ENCODE measurements at places on chromosomes 3 and 15. TPM values are rescaled to one million over a fixed set of nuclear protein-coding genes. Genes with fewer than 3 reads are reported as not detected.

DNA sequence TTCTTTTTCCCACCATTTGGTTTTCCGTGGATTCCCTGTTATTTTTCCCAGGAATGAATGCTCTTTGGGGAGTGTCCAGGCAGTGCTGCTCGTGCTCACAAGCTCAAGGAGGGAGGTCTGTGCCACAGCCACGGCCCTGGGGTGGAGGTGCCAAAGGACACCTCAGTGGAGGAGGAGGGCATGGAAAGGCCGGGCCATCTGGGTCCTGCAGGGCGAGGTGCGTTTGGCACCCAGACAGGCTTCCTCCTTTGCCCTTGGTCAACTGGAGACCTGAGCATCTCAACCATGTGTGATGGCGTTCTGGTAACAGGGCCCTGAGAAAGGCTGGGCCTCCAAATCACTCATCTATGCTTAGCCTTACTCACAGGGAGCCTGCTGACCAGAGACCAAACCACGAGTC, 25.4 kb downstream of the KY start:
- H3K4me1 ChIP-seq: no peaks in the 10 kb centered on the region
- no peak overlapping the region for H3K27ac ChIP-seq
- no peak overlapping the region for H3K4me3 ChIP-seq
- no peaks in the 10 kb centered on the region for H3K36me3 ChIP-seq
- H3K27me3 ChIP-seq: no peaks in the 10 kb centered on the region
- DNase-seq: no peak

- DNase-seq: peak; percentile 37
- no peaks in the 10 kb centered on the region for H3K27me3 ChIP-seq
- H3K4me1 ChIP-seq: peaks cover 53% of the 10 kb centered on the region
- H3K27ac ChIP-seq: peak overlapping the region; percentile 78
- H3K4me3 ChIP-seq: peak overlapping the region; percentile 94
Observed at GRCh38 chr3:160564258-160564911, 986 bp downstream of the KPNA4 start.

GRCh38 chr3:185081521-185081920, 71.3 kb downstream of the C3orf70 start:
- no peak overlapping the region for H3K4me3 ChIP-seq
- DNase-seq: no peak
- no peaks in the 10 kb centered on the region for H3K4me1 ChIP-seq
- H3K27me3 ChIP-seq: peaks cover 3% of the 10 kb centered on the region
- no peaks in the 10 kb centered on the region for H3K36me3 ChIP-seq

GRCh38 chr15:37134699-37135131, 34.4 kb upstream of the MEIS2 start:
- H3K27ac ChIP-seq: no peak overlapping the region
- H3K36me3 ChIP-seq: no peaks in the 10 kb centered on the region
- DNase-seq: peak; percentile 53
- peaks cover 33% of the 10 kb centered on the region for H3K27me3 ChIP-seq
- H3K4me1 ChIP-seq: no peaks in the 10 kb centered on the region

GRCh38 chr15:90351479-90352106, 491 bp upstream of the ZNF774 start:
- peak; percentile 12 for DNase-seq
- H3K36me3 ChIP-seq: no peaks in the 10 kb centered on the region
- peak overlapping the region; percentile 55 for H3K4me3 ChIP-seq
- no peak overlapping the region for H3K27ac ChIP-seq
- peaks cover 5% of the 10 kb centered on the region for H3K4me1 ChIP-seq

- no peaks in the 10 kb centered on the region for H3K27me3 ChIP-seq
- no peaks in the 10 kb centered on the region for H3K36me3 ChIP-seq
- DNase-seq: no peak
- no peak overlapping the region for H3K27ac ChIP-seq
Observed at GRCh38 chr15:43541785-43542184, 24.4 kb downstream of the MAP1A start.

DNA sequence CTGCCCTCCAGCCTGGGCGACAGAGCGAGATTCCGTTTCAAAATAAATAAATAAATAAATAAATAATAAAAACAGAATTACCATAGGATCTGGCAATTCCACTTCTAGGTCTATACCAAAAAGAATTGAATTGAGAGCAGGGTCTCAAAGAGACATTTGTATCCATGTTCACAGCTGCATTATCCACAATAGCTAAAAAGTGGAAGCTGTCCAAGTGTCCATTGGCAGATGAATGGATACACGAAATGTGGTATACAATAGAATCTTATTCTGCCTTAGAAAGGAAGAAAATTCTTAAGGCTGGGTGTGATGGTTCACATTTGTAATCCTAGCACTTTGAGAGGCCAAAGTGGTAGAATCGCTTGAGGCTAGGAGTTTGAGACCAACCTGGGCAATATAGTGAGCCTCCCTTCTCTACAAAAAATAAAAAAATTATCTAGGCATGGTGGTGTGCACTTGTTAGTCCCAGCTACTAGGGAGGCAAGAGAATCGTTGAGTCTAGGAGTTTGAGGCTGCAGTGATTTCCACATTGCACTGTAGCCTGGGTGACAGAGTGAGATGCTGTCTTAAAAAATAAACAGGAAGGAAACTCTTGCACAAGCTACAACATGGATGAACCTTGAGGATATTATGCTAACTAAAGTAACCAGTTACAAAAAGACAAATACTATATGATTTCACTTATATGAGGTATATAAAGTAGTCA, 24.2 kb downstream of the PFKFB4 start:
- DNase-seq: no peak
- no peaks in the 10 kb centered on the region for H3K4me1 ChIP-seq
- no peak overlapping the region for H3K4me3 ChIP-seq
- H3K27ac ChIP-seq: no peak overlapping the region
- no peaks in the 10 kb centered on the region for H3K27me3 ChIP-seq
- no peaks in the 10 kb centered on the region for H3K36me3 ChIP-seq

DNA sequence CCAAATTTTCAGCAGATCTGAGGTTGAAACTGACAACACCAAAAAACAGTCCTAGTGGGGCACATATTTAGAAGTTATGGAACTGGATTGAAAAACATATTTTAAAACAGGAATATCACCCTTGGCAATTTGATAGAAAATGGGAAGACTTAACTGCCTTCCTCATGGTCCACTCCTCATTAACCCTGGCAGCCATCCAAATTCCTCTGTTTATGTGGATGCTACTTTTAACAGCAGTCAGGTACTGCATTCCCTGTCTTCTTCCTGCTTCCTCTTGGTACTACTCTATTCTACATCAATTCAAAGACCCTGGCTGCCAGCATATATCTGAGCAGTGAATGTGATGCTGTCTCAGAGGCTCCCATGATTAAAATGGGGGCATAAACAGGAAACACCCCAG, 54.3 kb downstream of the PDE8A start:
- no peak overlapping the region for H3K4me3 ChIP-seq
- H3K36me3 ChIP-seq: no peaks in the 10 kb centered on the region
- H3K27me3 ChIP-seq: no peaks in the 10 kb centered on the region
- no peak for DNase-seq
- H3K4me1 ChIP-seq: peaks cover 16% of the 10 kb centered on the region

GRCh38 chr3:187798531-187799530, 53.6 kb upstream of the BCL6 start:
- peaks cover 3% of the 10 kb centered on the region for H3K27me3 ChIP-seq
- no peaks in the 10 kb centered on the region for H3K4me1 ChIP-seq
- no peak overlapping the region for H3K4me3 ChIP-seq
- H3K27ac ChIP-seq: no peak overlapping the region
- H3K36me3 ChIP-seq: no peaks in the 10 kb centered on the region

DNA sequence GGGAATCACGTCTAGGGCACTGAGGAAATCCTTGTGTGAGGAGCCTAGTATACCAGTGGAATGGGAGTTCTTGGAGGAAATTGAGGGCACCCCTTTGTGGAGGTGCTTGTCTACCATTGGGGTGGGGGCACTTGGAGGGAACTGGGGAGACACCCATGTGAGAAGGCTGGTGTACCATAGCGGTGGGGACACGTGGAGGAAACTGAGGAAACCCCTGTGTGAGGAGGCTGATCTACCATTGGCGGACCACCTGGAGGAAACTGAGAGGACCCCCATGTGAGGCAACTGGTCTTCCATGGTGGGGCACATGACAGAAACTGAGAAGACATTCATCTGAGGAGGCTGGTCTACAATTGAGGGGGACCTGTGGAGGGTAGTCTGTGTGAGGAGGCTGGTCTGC, 164.5 kb downstream of the FBLN2 start:
- H3K27ac ChIP-seq: no peak overlapping the region
- H3K4me3 ChIP-seq: no peak overlapping the region
- no peaks in the 10 kb centered on the region for H3K4me1 ChIP-seq

DNA sequence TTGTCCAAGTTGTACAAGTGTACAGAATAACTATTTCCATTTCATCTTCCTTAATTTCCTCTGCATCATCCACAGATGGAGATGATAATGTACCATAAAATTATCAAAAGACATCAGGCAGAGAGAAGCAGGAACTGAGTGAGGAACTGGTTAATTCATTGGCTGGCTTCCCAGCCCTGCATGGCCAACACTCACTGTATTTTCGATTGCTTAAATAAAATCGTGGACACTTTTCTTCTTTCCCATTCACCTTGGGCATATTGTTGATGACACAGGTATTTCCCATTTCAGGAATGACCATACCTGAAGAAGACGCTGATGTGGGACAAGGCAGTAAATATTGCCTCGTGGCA, 144.2 kb upstream of the ABHD17C start:
- H3K36me3 ChIP-seq: no peaks in the 10 kb centered on the region
- peak; percentile 17 for DNase-seq

GRCh38 chr15:56358604-56359003, 6.6 kb upstream of the TEX9 start:
- H3K36me3 ChIP-seq: no peaks in the 10 kb centered on the region
- H3K27ac ChIP-seq: no peak overlapping the region
- no peak overlapping the region for H3K4me3 ChIP-seq
- H3K4me1 ChIP-seq: no peaks in the 10 kb centered on the region

DNA sequence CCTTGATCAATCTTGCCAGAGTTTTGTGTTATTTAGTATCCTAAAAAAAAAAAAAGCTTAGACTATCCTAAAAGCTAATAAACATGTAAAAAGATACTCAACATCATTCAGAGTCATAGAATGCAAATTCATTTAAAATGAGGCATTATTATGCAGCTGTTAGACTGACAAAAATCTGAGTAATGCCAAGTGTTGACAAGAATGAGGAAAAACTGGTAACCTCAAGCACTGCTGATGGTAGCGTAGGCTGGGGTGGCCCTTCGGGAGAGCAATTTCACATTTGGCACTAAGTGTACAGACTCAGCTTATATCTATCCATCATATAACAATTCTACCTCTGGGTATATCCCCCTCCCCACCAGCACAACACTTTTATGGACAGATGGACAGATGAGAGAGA, 280.4 kb downstream of the RAP2B start:
- H3K4me3 ChIP-seq: no peak overlapping the region
- DNase-seq: no peak
- no peaks in the 10 kb centered on the region for H3K4me1 ChIP-seq
- H3K27me3 ChIP-seq: no peaks in the 10 kb centered on the region

- peaks cover 18% of the 10 kb centered on the region for H3K36me3 ChIP-seq
- H3K4me1 ChIP-seq: peaks cover 6% of the 10 kb centered on the region
- peak; percentile 77 for DNase-seq
- no peak overlapping the region for H3K4me3 ChIP-seq
Observed at GRCh38 chr15:57541805-57542504, 49.7 kb upstream of the MYZAP start.

DNA sequence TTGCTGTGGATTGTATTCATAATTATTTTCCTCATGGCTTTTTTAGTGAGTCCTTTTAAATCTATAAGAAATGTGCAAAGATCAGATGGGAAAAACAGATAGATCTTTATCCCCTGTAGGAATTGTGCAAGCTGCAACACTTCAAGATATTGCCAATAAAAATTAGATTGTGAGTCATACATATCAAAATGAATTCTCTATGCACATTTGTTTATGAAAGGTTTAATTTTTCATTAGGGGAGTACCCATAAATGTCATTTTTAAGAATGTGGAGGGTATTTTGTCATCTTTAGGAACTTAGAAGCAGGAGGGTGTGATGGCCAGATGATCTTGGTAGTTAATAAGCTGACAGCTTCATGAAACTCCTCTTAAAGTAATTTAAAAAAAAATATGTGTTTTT, 2.9 kb downstream of the PIAS1 start:
- H3K36me3 ChIP-seq: no peaks in the 10 kb centered on the region
- no peaks in the 10 kb centered on the region for H3K27me3 ChIP-seq
- DNase-seq: no peak
- H3K4me3 ChIP-seq: no peak overlapping the region

DNA sequence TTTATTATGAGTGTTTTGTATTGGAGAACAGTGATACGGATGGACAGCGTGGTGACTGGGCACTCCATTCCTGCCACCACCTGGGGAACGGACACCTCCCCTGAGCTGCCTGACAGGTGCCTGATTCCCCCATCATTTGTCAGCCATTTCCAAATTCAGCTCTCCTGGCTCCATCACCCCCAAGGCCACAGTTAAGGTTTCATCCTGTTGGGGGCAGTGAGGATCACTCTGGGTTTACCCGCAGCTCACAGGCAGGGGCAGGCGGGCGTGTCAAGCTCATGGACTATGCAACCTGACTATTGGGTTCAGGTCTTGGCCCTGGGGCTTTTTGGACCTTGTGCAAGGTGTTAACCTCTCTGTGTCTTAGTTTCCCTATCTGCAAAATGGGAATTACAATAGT, 76.3 kb downstream of the RAB11A start:
- no peaks in the 10 kb centered on the region for H3K36me3 ChIP-seq
- H3K4me1 ChIP-seq: peaks cover 3% of the 10 kb centered on the region
- no peak overlapping the region for H3K4me3 ChIP-seq
- no peak for DNase-seq
- no peaks in the 10 kb centered on the region for H3K27me3 ChIP-seq

GRCh38 chr15:73624530-73624929, 8.7 kb downstream of the NPTN start:
- H3K36me3 ChIP-seq: no peaks in the 10 kb centered on the region
- H3K27me3 ChIP-seq: no peaks in the 10 kb centered on the region
- DNase-seq: no peak
- no peak overlapping the region for H3K4me3 ChIP-seq
- no peak overlapping the region for H3K27ac ChIP-seq

DNA sequence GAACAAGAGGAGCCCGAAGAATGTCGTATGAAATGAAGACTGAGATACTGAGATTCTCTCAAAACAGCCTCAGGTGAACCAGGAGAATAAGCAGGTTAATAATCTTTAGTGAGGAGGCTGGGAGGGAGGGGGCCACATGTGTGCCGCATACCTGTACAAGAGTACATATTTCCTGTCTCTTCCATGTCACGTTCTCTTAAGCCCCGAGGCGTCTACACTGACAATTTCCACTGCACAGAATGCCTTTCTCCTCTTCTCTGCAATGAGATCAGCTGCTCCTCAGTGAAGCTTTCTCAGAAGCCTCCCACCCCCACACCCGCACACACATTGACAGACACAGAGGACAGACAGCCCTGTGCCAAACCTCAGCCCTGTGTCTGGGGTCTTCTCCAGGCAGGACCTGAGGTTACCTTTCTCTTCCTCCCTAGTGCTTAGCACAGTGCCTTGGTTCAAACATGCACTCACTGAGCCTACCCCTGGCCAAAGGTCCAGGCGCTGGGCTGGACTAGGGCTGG, 55.4 kb downstream of the PDZRN3 start:
- no peak overlapping the region for H3K27ac ChIP-seq
- no peak for DNase-seq
- no peaks in the 10 kb centered on the region for H3K27me3 ChIP-seq
- no peak overlapping the region for H3K4me3 ChIP-seq

The PLA2G4E gene
- not detected for total RNA-seq

The STRC gene
- total RNA-seq: not detected

The GOLGA8J gene
- total RNA-seq: not detected

The CLRN1 gene
- total RNA-seq: not detected

The ITPKA gene
- total RNA-seq: 0.66 TPM

The GOLGA8T gene
- total RNA-seq: not detected

The RBP2 gene
- total RNA-seq: not detected
